ENCODE measurements at places on chromosomes 6 and 20.
A peak's percentile ranks its signal among the peaks of the same experiment; 100 is the strongest.

- no peak for DNase-seq
Measured at GRCh38 chr6:134458857-134459657, 141.1 kb upstream of the SGK1 start.

DNA sequence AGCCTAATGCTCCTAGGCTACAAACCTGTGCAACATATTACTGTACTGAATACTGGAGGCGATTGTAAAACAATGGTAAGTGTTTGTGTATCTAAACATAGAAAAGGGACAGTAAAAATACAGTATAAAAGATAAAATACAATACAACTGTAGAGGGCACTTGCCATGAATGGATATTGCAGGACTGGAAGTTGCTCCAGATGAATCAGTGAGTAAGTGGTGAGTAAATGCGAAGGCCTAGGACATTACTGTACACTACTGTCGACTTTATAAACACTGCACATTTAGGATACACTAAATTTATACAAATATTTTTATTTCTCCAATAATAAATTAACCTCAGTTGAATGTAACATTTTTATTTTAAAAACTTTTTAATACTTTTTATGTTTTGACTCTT is 485.0 kb downstream of the MMUT start:
- no peak for DNase-seq

DNA sequence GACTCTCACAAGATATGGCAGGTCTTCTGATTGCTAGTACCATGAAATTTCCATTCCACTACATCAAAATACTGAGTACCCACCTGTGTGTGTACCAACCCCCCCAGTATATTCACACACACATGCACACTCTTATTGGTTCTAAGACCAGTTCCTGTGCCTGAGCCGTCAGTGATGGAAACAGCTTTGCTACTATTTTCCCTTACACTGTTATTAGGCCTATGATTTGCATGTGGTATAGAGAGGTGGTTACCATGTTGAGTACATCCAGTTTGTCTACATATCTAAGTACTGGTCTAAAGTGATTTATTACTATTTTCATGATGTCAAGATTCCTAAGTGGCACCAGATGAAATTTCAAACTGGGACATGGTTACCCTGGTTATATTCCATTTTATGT is 459.9 kb downstream of the BCKDHB start:
- no peak for DNase-seq

- DNase-seq = peak; percentile 40
Measured at GRCh38 chr20:20491110-20491783, 123.3 kb downstream of the INSM1 start.

GRCh38 chr20:39016041-39016440 is 53.9 kb downstream of the DHX35 start:
- no peak for DNase-seq

DNA sequence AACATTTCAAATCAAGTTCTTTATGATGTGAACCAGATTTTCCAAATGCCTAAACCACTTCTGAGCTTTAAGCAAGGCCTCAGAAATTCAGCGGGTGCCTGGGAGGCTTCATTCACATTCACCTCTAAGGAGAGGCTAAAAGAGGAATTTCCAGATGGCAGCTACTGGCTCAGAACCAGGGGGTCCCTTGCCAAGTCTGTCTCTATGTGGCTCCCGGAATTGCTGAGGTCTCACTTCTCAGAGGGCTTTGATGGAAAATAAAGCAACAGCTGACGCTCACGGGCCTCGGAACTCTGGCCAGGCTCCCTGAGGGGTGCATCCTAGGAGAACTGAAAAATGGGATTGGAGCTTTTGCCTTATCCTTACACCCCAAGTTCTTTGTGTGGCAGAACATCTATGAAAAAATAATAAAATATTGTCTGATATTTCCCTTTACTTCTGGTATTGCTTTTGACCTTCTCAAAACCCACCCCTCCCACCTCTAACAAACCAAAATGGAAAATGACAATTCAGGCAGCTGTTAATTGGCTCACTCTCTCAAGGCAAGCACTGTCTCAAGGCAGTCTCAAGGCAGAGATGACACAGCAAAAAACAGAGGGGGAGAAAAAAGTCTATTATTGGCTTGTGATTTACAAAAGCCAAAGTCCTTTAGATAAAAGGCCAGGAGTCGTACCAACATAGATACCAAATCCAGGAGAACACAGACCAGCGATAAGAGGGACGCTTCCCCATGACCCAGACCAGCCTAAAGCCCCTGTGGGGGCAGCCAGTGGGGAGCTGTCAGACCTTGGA is 21.8 kb upstream of the LRRN4 start:
- DNase-seq = no peak

GRCh38 chr6:137709424-137710236 is 157.4 kb upstream of the TNFAIP3 start:
- peak; percentile 60 for DNase-seq

- DNase-seq = no peak
Measured at GRCh38 chr20:43579861-43580793, 10.6 kb upstream of the IFT52 start.

DNA sequence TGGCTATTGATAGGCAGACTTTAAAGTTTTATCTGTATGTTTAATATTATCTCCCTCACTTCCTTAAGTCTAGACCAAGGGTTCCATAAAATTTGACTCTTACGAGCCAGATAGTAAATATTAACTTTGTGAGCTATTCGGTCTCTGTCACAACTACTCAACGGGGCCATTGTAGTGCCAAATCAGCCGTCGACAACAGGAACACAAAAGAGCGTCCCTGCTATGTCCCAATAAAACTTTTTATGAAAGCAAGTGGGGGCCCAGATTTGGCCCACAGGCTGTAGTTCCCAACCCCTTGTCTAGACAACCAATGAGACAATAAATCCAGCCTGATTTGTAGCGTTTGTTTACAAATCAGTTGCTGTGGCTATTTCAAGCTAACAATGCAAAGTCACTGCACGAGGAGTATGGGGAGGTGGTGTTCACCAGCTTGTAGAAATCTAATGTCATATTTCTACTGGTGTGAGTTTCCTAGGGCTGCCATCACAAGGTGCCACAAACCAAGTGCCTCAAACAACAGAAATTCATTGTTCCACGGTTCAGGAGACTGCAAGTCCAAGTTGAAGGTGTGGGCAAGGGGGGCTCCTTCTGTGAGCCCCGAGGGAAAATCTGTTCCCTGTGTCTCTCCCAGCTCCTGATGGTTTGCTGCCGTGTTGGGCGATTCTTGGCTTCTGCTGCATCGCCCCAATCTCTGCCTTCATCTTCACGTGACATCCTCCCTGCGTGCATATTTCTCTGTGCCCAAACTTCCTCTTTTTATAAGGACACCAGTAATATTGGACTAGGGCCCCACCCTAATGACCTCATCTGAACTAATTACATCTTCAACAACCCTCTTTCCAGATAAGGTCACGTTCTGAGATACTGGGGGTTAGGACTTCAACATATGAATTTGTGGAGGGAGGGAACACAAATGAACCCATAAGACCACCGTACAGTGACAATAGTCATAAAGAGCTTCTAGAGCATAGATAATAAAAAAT is 356.0 kb upstream of the JARID2 start:
- no peak for DNase-seq

DNA sequence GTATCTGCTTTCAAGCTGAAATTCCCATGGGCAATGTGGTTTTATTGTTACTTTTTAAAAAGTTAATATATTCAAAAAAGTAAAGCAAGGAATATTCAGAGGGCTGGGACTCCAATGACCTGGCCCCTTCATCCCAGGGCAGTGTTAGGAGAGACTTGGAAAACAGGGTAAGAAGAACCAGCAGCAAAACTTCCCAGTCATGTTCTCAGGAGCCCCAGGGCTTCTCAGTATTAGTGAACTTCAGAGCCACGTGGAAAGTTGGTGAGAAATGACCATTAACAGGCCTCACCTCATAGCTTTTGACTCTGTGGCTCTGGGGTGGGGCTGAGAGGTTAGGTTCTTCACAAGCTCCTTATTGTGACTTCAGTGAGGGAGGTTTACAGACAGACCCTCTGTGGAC is 230.4 kb upstream of the KCNG1 start:
- no peak for DNase-seq

DNA sequence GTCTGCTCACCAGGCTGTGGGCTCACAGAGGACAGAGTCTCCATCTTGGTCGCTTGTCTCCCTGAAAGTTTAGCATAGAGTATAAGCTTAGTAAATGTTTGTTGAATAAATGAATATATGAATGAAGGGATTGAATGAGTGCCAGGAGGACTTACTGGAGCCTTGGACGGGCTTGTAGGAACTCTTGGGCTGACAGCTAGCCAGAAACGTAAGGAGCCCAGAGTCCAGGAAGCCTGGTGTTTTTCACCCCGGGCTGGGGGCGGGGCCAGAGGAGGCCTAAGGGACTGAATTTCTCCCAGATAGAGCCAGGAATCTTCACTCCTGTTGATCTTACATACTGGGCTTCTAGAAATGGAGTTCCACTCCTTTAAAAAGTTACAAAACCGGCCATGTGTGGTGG is 68.5 kb upstream of the SRSF6 start:
- DNase-seq = no peak

DNA sequence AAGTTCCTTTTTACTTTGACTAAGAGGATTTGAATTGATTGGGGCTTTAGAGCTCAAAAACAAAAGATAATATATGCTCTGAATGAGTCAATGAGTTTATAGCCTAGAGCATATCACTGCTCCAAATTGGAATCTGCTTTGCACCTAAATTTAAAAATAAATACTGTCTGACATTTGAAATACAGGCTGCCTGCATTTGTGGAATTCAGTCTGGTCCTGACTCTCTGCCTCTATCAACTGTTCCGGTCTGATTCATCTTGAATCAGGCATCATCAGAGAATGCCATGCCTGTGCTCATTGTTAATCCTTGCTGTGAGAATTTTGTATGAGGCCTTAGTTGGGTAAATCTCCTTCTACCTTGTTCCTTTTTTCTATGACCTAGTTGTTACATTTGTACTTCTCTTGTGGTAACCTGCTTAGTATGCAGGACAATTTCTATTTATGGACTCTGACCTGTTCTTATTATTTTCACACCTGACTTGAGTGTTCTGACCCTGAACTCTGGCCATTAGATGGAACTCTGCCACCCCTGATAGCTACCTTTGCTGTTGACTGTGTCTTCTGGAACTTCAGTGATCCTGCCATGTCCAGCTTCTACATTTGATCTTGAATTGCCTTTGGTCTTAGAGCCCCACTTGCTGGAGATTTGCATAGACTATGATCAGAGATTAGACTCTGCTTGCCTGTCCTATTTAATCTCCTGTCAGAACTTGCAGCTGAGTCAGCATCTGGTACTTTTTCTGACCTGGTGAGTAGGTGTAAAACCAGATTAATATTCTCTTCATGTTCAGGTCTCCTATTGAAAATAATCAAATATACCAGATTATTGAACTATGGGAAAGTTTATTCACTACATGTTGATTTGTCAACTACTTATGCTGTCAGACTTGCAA is 442.7 kb upstream of the HS3ST5 start:
- no peak for DNase-seq

DNA sequence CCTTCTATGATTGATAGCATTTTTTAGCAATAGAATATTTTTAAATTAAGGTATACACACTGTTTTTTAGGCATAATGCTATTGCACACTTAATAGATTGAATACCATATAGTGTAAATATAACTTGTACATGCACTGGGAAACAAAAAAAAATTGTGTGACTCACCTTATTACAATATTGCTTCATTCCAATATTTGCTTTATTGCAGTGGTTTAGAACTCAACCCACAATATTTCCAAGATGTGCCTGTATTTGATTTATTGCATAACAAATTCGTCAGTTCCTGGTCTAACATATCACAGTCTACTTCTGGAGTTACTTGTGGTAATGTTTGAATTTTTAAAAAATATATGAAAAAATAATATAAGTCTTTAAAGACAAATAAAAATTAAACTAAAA is 41.9 kb upstream of the DEFB112 start:
- DNase-seq = no peak

DNA sequence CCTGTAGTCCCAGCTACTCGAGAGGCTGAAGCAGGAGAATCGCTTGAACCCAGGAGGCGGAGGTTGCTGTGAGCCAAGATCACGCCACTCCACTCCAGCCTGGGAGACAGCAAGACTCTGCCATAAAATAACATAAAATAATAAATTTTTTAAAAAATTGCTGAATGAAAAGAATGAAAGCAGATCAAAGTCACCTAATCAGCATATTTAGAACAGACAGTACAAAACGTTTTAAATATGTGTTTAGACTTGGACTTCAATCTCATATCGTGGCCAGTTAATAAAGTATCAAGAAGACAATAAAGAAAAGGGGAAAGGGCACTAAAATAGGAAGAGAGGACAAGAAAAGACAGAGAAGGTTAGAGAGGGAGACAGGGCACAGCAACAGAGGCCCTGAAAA is 74.6 kb downstream of the EPM2A start:
- no peak for DNase-seq

- peak; percentile 14 for DNase-seq
Measured at GRCh38 chr6:112037783-112038216, 16.1 kb upstream of the CCN6 start.

GRCh38 chr6:44072452-44072958 is 54.7 kb downstream of the MRPL14 start:
- DNase-seq = no peak

DNA sequence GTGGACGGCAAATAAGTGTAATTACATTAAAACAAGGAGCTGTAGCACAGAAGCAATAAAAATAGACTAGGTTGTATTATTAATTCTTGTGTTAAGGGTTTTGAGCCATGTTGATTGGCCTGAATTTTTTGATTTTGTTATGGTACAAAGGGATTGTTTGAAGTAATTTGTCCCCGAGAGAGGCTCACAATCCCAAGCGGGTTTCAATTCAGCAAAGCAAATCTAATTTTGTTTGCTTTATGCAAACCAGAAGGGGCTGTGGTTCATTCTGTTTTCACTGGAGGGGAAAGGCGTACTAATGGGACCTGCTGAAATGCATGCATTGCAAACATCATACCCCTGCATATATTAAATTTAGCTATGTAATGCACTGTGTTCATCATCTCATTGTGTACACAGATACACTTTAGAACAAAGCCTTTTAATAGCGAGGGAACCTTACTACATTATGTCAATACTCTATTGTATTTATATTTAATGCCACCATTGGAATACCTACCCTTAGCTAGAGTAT is 379.5 kb upstream of the POU3F2 start:
- DNase-seq = no peak

DNA sequence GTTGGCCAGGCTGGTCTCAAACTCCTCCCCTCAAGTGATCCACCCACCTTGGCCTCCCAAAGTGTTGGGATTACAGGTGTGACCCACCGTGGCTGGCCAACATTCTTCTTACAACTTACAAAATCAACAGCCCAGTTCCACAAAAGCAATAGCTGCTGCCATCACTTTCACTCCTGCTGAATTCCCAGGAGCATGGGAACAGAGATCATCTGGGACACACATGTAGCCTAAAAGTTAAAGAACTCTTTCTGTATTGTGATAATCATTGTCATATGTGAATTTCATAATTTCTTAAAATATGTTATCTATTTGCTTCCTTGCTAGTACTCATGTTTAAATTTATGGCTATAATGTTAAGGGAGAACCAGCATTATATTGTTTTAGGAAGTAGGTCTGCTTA is 51.7 kb downstream of the NCOA6 start:
- no peak for DNase-seq

All from activated CD4-positive, alpha-beta T cell treated with anti-CD3 and anti-CD28 coated beads, Interleukin-2, Interleukin-6, amounts not matched to agents 100 ng/mL and 50 ng/mL, durations not matched to agents 16 hours and 8 hours (primary cell).